ENCODE measurements at places on chromosomes 6 and 20.

GRCh38 chr6:132624175-132624574, at the start of gene TAAR2:
Gene TAAR2, minus strand, starts transcription at chr6:132624275. Its CDS starts 0 bp downstream, at chr6:132624275.
- DNase-seq = no peak

GRCh38 chr20:18225632-18226031, 62.7 kb upstream of the ZNF133 start:
- DNase-seq = no peak

DNA sequence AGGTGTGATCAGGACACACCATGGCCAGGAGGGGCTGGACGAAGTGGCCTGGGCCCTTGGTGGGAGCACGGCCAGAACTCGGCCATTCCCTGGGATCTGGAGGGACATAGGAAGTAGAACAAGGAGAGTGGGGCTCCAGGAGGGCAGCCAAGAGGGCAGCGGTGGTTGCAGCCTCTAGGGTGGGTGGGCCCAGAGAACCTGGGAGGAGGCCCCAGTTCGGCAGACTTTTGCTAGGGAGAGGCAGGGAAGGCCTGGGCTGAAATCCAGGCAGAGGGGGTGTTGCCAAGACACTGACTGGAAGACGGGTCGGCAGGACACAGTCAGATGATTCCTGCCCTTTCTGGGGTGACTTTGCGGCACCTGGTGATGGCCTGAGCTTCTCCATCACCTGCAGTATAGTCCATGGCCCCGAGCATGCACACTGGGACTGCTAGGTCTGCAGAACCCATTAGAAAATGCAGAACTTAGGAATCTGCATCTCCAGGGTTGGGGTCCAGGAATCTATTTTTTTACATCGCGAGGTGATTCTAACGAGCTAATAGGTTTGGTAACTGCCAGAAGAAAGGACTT, 224.8 kb downstream of the SYNDIG1 start:
- DNase-seq = no peak

- DNase-seq = no peak
Measured at GRCh38 chr20:35111141-35111888, 18.7 kb upstream of the TRPC4AP start.

All from stimulated activated CD4-positive, alpha-beta T cell treated with anti-CD3 and anti-CD28 coated beads, Interleukin-1b, Interleukin-23, amount 100 ng/mL, for 1 hour (primary cell).